ENCODE measurements at places on chromosomes 6 and 20.

DNA sequence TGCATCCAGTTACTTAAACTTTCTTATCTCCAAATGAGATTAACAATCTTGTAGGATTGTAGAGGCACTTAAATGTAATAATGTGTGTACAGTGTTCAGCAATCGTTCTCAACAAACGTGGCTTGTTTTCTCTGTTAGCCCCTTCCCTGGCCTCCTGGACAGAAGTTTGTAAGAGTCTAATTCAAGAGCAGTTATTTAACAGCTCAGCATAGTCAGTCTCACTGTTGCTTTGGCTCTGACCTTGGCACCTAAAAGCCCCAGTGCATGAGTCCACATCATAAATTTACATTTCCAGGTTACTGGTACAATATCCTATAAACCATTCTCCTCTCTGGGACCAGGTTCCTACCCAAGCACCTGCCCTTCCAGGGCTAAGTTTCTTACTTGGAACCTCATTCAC lies 11.5 kb upstream of the PHF3 start:
- no peak for DNase-seq

GRCh38 chr6:85865420-85866369 lies 223.0 kb upstream of the SYNCRIP start:
- peak; percentile 77 for DNase-seq

DNA sequence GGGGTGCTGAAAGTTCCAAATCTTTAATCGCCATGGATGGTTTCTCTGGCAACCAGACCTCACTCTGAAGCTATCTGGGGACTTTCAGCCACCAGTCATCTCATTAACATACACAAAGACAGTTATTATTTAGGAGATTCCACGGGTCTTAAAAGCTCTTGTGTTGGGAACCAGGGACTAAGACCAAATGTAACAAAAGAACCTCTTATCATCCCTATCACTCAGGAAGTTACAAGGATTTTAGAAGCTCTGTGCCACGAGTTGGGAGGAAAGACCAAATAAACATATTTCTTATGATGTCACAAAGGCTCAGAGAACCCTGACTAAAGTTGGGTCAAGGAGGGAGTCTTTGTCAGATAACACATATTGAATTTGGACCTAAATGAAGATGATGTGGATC lies 17.7 kb downstream of the GPX6 start:
- DNase-seq: no peak

- peak; percentile 7 for DNase-seq
Measured at GRCh38 chr6:116019428-116019827, 41.3 kb downstream of the FRK start.

- DNase-seq: no peak
Measured at GRCh38 chr20:19888269-19888671, 128.9 kb upstream of the NAA20 start.

DNA sequence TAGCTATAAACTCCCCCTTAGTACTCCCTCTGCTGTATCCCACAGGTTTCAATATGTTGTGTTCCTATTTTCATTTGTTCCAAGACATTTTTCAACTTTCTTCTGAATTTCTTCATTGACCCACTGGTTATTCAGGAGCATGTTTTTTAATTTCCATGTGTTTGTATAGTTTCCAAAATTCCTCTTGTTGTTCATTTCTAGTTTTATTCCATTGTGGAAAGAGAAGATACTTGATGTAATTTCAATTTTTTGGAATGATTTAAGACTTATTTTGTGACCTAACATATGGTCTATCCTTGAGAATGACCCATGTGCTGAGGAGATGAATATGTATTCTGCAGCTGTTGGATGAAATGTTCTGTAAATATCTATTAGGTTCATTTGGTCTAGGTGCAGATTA lies 497.2 kb downstream of the BCKDHB start:
- no peak for DNase-seq

- no peak for DNase-seq
Measured at GRCh38 chr6:77482981-77483380, 19.7 kb upstream of the HTR1B start.

DNA sequence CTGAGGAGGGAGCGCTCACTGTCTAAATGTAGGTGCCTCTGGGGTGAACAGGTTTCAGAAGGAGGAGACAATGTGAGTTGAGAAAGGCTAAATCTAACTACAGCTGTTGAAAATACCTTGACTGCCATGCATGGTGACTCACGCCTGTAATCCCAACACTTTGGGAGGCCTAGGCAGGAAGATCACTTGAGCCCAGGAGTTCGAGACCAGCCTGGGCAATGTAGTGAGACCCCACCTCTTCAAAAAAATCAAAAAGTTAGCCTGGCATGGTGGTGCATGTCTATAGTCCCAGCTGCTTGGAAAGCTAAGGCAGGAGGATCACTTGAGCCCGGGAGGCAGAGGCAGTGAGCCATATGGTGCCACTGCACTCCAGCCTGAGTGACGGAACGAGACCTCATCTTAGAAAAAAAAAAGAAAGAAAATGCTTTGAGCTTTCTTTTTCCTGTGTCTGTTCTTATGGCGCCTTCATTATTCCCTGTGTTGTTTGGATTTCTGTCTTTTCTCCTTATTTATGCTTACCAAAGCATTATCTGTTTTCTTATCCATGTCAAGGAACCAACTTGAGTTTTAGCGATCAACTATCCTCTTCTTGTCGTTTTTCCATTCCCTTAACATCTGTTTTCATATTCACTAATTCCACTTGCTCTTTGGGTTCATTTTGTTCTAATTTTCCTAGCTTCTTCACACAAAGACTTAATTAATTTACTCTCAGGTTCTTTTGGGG lies 8.5 kb downstream of the SLC2A10 start:
- no peak for DNase-seq

DNA sequence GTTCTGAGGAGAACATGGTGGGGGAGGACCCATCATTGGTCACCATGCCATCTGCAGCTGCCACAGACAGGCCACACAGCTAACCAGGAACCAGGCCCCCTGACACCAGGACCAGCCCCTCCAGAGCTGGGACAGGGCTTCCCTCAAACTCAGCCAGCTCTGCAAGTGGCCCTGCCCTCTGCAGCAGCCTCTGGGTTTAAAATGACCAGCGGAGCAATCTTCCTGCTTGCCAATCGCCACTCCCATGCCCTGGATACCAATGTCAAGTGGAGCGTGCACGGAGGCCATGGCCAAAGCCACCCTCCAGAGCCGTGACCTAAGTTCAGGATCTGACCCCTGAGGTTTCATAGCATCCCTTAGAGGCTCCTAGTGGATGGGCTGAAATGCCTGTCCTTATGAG lies 199.4 kb downstream of the SYNDIG1 start:
- no peak for DNase-seq

GRCh38 chr6:25968769-25969168 lies 6.2 kb downstream of the TRIM38 start:
- peak; percentile 7 for DNase-seq

GRCh38 chr6:116651916-116652315 lies 16.6 kb downstream of the ZUP1 start:
- no peak for DNase-seq

DNA sequence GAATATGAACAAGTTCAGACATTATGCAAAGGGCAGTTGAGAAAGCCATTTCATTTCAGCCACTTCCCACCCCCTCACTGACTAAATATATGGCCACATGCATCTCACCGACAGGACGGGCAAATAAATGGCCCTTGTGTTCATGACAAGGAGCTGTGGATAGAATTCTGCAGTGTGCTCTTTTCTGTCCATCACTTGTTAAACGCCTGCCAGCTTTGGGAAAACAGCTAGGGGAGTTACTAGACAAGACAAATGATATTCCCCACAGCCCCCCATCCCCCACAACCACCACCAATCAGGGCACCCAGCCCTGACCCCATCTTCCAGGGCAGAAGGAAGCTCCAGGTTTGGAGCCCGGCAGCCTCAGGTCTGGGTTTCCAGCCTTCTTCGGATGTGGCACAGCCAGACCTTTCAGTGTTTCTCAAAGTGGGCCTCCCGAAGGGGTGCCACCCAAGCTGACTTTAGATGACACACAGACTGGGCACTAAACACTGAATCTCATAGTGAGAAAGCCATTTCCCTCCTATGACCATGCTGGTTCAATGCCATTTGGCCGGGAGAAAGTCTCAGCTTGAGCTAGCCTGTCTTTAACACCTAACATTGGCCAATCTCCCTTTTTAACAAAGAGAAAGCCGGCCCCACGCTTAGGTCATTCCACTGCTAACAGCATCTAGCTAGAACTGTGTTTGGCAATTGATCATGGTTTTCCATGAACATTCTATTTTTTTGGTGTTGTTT lies 4.0 kb upstream of the RIPOR3 start:
- DNase-seq: peak; percentile 23

DNA sequence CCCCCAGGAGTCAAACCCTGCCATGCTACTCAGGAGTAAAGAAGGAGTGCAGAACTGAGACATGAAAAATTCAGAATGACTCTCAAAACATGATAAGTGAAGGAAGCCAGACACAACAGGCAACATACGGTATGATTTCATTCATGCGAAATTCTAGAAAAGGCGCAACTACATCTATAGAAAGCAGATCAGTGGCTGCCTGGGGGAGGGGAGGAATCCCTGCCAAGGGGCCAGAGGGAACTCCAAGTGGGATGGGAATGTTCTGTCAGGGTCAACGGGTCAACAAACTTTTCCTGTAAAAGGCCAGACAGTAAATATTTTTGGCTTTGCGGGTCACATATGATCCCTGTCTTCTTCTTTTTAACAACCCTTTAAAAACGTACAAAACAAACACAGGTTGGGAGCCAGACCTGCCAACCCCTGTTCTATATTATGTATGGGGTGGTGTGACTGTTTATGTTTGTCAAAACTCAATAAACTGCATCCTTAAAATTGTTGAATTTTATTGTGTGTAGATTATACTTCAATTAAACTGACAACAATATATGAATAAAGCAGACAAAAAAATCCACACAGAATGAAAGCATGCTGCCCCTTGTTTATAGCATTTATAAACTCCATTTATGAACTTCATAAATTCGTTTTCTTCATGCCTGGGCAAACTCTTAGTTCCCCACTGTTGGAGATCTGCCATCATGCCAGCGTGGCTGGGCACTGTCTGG lies 56.6 kb upstream of the TRAF3IP2 start:
- DNase-seq: no peak

GRCh38 chr6:122170274-122170673 lies 229.2 kb upstream of the HSF2 start:
- DNase-seq: no peak

GRCh38 chr6:116278481-116278829 lies 1.3 kb downstream of the TSPYL1 start:
- DNase-seq: no peak

DNA sequence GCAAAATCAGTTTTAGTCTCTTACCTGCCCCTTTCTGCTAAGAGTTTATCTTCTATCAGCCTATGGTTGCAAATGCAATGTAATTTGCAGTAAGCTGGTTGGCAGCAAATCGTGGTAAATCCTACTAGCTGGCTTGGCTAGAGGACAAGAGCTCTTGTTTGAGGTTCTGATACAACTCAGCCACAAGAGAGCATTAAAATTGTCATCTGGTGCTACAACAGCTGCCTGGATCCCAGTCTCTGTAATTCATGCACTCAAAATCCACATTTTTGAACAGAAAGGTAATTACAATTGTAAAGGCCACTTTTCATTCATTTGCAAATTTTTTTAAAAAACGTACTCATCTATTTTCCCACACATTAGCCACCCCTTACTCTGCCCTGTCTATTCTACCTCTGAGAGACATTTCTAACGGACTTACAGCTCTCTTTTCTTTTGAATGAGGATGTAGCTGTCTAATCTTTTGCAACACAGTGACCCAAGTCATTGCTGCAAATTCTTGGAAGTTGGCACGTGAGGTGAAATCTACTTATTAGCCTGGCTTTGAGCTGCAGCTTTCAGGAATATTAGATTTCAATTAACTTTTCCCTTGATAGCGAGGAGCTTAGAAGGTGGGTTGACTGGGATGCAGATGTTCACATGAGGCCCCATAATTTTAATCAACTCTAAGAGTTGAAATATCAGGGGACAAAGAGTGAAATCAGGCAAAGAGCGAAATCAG lies 54.0 kb upstream of the FAM184A start:
- DNase-seq: peak; percentile 52

DNA sequence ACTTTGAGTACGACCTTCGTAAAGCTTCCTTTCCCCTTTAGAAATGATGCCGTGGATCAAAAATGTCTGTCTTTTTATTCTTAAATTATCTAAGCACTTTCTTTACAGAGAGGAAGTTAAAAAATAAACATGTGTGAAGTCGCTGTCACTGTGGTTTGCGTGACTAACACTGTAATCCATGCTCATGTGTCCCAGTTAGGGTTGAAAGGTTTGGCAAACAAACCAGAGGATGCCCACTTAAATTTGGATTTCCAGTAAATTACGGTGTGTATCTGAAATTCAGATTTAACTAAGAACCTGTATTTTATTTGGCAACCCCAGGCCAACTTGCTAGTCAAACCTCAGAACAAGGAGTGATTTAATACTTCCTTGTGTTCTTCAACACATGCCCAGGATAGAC lies 21.1 kb downstream of the HLA-DRB1 start:
- DNase-seq: no peak

DNA sequence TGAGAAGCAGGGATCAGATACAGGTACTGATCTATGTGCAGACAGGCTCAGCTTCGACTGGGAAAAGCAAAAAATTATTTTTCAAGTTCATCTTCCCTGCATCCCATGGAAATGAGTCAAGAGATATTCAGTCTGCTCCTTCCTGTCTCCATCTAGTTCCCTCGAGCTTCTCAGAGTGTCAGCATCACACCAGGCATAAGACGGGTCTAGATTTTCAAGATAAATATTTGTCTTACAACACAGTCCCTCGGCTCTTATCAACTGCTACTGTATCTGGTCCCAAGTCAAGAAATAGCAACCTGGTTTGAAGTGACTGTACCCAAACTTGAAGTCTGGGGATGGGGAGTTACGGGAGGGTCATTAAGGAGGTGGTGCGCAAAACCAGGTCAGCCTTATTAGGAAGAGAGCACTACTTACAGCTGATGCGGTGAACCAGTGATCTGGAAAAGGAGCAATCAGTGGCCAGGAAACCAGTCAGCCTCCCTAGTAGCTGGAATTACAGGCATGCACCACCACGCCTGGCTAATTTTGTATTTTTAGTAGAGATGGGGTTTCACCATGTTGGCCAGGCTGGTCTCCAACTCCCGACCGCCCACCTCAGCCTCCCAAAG lies 29.7 kb downstream of the ZMYND8 start:
- no peak for DNase-seq

- DNase-seq: peak; percentile 68
Measured at GRCh38 chr6:165662749-165663376, at the start of gene PDE10A. TSS of gene PDE10A (minus strand) at chr6:165663241. CDS start at chr6:165662811, 430 bp downstream.

- peak; percentile 34 for DNase-seq
Measured at GRCh38 chr20:35271904-35272303, 6.0 kb downstream of the MMP24OS start.

DNA sequence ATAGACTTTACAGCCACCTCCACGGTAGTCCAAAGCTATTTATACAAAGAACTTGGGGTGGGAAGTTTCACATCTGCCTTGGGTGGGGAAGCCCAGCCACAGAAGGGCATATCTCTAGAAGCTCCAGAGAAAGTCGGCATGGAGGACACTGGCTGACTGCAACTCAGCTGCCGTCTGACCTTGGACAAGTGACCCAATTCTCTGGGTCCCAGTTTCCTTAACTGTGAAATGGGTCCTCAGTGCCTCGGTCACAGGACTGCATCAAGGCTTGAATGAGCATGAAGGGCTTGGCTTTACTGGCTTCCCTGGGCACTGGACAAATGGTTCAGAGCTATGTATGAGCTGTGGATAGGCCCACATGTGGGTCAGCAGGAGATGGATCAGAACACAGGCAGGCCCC lies 58.6 kb downstream of the NOL4L start:
- no peak for DNase-seq

All from astrocyte of the hippocampus (primary cell).